ENCODE measurements at places on chromosomes 7 and 10.

GRCh38 chr7:106463851-106464611 is 179.2 kb upstream of the NAMPT start:
- DNase-seq = no peak

GRCh38 chr10:93364966-93365365 is 117.2 kb downstream of the MYOF start:
- no peak for DNase-seq

DNA sequence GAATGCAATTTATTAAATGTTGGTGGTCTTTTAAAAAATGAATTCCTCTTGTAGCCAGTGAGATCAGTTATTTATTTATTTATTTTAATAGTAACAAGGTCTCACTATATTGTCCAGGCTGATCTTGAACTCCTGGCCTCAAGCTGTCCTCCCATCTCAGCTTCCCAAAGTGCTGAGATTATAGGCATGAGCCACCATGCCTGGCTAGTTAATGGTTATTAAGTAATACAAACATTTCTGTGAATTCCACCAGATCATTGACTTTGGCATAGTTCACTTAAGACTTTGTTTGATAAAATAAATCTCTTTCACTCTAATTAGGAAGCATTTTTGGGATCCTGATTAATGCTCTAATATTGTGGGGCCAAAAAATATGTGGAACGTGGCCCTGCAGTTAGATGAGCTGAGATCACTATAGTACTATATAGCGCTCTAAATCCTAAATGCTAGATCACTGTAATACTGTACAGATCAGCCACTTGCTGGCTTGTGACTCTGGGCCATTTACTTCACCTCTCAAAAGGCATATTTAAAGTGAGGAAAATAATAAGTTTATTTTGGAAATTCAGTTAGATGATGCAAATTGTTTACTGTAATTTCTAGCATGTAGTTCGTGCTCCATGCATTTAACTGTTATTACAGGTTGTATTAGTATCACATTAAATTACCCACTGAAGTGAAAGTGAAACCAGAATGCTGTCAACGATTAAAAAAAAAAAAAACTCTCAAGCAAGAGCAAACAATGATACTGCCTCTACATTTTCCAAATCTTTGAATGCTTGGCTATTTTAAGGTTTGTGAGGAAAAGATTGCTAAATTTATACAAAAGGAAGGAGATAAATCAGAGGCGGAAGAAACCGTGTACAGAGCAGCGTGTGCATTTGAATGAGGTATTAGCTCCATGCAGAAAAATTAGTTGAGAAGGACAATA is 15.9 kb upstream of the FAS start:
- no peak for DNase-seq

GRCh38 chr10:3095373-3096139 is 28.2 kb downstream of the PFKP start:
- DNase-seq = peak; percentile 87

GRCh38 chr10:20963721-20964595 is 66.8 kb upstream of the NEBL start:
- no peak for DNase-seq

DNA sequence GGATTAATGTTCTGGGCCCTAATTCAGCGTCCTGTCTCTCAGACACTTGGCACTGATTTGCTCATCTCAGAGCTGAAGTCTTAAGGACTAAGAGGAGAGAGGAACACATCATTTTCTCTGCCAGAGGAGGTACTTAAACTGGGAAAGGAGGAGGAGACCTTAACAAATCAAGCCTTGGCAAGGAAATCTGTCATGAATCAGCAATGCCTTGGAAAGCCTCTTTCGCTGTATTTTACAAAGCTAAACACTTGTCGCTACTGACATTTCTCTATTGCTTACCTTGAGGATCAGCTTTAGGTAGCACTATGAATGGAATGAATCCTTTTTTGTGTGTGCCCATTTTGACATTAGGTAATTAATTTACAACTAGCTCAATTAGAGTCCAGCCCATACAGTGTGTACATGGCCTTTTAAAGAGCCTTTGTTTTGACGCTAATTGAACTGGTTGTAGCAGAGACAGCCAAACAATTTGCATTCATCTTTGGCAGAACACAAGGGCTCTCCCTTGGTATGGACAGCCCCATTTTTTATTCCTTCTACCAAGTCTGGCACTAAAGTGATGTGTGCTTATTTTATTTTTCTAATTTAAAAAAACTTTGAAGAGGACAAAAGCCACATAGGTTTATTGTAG is 37.4 kb downstream of the AUTS2 start:
- DNase-seq = no peak

GRCh38 chr10:64071218-64071617 is 550.0 kb downstream of the REEP3 start:
- DNase-seq = no peak

GRCh38 chr7:34758111-34758601 is 100.1 kb downstream of the NPSR1 start:
- no peak for DNase-seq

- no peak for DNase-seq
These were observed 306.3 kb downstream of the FZD1 start for GRCh38 chr7:91570560-91570959.

All from AG09319 (cell line).